ENCODE measurements at places on chromosomes 12 and 14.
A peak's percentile ranks its signal among the peaks of the same experiment; 100 is the strongest.

DNA sequence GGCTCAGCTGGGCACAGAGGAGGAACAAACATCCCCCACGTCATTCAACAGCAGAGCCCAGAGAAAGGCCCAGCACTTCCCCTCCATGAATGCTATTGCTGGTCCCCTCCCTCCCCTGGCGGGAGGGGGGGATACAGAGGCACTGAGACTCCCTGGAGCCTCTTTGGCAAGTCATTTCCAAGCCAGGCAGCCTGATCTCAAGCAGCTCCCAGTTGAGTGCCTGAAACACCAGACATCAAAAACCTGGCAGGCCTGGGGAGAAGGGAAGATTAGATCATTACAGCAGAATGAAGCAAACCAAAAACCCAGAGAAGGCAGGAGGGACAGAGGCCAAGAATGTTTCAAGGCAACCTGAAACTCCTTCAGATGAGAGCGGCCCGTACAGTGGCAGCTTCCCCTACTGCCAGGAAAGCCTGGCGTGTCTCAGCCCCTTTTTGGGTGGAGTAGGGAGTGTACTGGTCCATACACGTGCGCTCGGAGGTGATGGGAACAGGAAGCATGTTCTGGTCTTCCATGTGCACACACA, 92.1 kb downstream of the LRRC74A start:
- H3K36me3 ChIP-seq: no peaks in the 10 kb centered on the region
- H3K4me3 ChIP-seq: peak overlapping the region; percentile 51
- DNase-seq: peak; percentile 58
- peaks cover 41% of the 10 kb centered on the region for H3K4me1 ChIP-seq

- H3K36me3 ChIP-seq: no peaks in the 10 kb centered on the region
- DNase-seq: no peak
- no peak overlapping the region for H3K4me3 ChIP-seq
- H3K27me3 ChIP-seq: no peaks in the 10 kb centered on the region
Observed at GRCh38 chr12:12171991-12172511, 94.8 kb downstream of the LRP6 start.

- H3K4me1 ChIP-seq: peaks cover 9% of the 10 kb centered on the region
- no peaks in the 10 kb centered on the region for H3K36me3 ChIP-seq
- H3K27me3 ChIP-seq: no peaks in the 10 kb centered on the region
Observed at GRCh38 chr14:59868021-59868420, 2.6 kb downstream of the RTN1 start.

DNA sequence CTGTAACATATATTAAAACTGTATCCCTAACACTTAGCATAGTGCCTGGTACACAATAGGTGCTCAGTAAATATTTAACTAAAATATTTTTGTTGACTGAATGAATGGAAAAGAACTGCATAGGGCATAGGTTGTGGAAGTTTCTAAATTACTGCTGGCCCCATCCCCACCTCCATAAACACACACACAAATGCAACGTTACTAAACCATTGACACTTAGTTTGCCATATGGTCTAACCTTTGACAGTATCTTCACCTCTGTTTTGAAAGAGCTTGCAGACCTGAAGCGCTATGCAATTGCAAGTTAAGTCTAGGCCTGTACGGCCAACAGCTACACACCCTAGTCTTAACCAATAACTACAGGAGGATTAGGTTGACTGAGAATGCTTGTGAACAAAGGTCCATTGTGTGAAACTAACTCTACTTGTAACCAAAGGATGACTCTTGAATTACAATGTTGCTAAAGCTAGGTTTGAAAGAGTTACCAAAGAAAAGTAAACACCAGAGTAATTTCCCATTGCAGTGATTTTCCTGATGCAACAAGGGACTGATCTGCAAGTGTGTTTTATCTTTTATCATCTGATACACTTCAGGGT, 924 bp upstream of the MANSC1 start:
- H3K27me3 ChIP-seq: no peaks in the 10 kb centered on the region
- H3K4me1 ChIP-seq: peaks cover 16% of the 10 kb centered on the region
- peak overlapping the region; percentile 91 for H3K27ac ChIP-seq
- peak overlapping the region; percentile 87 for H3K4me3 ChIP-seq
- no peak for DNase-seq
